ENCODE measurements at places on chromosomes 12 and 14.

- no peak for DNase-seq
These were observed 311.7 kb upstream of the E2F7 start for GRCh38 chr12:77377116-77377515.

DNA sequence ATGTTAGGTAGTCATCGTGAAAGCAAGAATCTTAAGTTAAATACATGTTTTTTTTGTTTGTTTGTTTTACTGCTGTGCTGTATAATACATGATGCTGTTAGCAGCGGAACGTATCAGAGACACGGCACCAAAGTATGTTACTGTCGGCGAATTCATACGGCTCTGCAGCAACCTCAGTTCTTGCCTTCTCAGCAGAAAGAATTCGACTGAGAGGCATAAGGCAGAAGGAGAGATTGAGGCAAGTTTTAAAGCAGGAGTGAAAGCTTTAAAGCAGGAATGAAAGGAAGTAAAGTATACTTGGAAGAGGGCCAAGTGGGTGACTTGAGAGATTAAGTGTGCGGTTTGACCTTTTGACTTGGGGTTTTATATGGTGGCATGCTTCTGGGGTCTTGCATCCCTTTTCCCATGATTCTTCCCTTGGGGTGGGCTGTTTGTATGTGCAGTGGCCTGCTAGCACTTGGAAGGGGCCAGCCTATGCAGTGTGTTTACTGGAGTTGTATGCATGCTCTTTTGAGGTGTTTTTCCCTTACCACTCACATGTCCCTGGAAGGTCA, 23.7 kb downstream of the LEMD3 start:
- DNase-seq: no peak

DNA sequence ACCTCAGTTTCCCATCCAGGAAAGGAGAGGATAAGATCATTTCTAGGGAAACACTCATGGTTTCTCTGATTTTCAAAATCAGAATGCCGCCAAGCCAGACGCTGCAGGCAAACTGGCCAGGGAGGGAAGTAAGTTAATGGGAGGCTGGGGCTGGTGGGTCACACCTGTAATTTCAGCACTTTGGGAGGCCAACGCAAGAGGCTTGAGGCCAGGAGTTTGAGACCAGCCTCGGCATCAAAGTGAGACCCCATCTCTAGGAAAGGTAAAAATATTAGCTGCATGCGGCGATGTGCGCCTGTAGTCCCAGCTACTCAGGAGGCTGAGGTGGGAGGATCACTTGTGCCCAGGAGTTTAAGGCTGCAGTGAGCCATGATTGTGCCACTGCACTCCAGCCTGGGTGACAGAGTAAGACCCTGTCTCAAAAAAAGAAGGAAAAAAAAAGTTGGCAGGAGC, 587 bp downstream of the SELPLG start:
- no peak for DNase-seq

DNA sequence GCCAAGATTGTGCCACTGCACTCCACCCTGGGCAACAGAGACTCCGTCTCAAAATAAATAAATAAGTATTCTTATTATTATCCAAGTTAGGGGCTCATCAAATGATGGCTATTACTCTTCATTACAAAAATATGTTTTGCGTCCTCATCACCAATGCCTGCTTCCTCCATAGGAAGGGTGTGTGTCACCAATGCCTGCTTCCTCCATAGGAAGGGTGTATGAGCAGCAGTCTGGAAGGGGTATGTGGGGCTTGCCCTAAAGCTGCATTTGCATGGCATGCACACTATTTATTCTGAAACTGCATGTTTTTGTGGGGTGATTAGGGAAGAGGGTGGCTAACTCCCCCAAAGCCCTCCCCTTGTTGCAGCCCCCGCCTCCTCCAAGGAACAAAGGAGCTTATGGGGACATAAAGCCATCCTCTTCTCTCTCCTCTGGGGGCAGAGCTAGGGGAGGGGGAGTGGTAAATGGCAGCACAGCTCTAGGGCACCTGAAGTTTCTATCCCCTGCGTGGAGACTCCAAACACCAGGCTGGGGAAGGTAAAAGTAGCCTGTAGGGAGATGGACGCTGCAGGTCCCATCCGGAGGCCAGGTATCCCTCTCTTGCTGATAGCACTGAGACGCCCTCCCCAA, 1.3 kb downstream of the CAMKK2 start:
- DNase-seq: no peak

DNA sequence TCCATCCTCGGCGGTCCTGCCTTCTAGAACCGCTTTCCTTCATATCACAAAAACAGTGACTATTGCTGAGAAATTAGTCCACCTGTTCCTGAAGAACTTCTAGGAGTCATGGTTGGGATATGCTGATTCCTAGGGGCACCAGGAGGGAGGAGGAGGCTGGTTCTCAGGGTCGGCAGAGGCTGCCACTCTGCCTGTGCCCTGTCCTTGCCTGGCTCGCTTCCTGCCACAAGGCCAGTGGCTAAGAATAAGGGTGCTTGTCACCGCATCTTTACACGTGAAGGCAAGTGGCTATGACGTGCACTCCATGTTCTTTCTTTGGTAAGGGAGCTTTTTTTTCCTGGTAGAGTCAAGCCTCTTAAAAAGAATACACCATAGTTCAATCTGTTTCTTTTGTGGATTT, 18.7 kb upstream of the DGLUCY start:
- DNase-seq: no peak

DNA sequence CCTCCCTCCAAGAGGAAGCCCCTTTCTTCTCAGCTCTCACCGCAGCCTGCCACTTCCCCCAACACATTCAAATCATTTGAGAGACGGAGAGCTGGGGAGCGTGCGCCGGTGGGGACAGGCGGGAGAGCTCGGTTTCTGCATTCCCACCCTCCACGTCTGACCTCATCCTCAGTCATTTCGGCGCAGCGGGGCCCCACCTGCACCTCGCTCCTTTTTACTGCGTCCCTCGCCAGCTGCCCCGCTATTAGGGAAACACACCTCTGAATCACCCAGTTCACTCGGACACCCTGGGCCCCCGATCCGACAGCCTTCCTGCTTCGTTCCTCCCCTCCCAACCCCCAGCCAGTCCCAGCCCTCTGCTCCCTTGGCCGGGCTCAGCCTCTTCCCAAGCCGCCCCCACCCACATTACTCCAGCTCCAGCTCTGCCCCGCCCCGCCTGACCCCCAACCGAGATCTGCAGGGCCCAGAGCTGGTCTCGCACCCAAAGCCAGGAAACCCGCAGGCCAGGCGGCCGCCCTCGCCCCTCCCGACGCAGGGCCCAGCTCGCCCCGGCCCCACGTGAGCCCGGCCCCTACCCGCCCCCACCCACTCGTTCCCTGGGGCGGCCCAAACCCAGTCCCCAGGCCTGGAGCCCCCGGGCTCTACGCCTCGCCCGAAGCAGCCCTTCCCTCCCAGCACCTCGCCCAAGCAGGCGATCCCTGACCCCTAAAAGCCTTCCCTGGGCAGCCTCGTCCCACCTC, 783 bp downstream of the CORO1C start:
- peak; percentile 14 for DNase-seq

DNA sequence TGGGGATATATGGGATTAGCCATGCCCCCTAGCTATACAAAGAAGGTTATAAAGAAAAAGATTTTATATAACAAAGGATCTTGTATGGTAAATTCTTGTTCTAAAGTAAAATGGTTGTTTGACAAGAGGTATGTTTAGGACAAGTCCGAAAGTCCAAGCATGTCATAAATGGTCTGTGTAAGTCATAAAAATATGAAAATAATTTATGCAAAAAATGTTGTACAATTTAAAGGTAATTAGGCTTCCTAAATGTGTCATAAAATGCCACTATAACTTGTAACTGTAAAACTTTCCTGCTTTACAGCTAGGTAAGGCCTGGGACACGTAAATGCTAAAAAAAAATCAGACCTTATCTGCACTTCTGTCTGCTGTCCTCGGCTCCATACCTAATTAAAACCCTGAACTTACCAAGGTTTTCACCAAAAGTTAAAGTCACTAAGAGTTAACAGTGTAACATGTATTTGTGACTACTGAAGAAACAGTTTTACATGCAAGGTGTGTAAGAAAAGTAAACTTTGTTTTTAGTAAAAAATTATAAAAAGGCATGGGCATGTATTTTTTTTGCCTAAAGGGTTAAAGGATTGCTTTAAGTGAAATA, 110.0 kb upstream of the RESF1 start:
- DNase-seq: no peak

GRCh38 chr14:89198544-89199329, 218.3 kb downstream of the FOXN3 start:
- no peak for DNase-seq

- DNase-seq: no peak
These were observed 162.5 kb downstream of the SLC38A4 start for GRCh38 chr12:46663318-46663717.

DNA sequence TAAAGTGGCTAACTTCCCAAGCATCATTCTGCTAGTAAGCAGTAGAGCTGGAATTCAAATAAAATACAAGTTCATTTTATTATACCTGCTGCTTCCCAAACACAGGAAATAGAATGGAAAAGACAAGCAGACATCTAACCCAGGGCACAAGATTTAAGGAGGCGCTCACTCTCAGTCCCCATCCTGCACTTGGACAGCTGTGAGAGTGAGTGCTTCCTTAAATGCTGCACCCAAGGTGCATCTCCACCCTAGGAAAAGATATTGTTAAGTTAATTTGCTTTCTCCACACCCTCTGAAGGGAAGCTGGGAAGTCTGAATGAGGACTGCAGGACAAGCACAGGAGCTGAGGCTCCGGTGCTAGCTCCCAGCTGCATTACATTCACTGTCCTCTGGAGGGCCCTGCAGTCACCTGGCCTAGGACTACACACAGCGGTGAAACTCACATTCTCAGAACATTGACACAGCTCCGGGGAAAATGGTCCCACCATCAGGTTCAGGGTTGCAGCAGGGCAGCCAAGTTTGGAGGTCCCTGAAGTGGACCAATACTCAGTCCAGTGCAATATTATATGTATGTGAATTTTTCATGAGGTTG, 14.2 kb downstream of the HEBP1 start:
- no peak for DNase-seq

DNA sequence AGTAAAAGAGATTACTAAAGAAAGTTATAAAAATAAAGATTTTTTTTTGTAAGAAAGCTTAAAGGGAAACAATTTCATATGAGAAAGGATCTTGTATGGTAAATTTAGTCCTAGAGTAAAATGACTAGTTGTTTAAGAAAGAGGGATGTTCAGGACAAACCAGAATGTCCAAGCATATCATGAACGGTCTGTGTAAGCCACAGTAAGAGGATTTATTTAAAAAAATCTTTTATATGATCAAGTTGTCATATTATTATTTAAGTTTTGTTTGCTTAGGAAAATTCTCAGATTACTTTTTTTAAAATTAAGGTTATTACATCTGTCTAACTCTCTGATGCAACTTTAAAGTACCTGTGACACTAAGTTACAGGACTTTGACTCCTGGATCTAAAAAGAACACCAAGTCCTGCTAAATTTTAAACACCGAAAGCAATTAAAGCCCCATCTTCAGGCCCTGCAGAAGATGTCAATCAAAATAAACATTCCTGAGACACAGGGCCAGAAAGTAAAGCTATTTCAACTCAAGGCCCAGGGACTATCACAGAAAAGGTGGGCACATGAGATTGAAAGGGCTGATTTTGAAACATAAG, 17.3 kb upstream of the CCDC196 start:
- no peak for DNase-seq

DNA sequence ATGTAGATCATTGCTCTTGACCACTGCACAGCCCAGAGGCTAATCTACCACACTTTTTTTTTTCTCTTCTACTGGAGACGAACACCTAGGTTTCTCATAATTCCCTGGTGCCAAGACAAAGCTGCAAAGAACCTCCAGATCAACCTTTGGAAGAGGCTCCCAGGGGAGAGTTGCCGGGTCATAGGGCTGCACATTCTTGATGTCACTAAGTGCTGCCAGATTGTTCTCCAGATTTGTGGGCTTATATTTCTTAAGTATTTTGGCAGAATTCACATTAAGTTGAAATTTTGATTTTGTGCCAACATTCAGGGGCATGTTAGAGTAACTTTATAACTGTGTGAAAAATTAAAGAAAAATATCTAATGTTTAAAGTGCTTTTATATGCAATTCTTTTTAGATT, 13.5 kb upstream of the PDZRN4 start:
- no peak for DNase-seq

DNA sequence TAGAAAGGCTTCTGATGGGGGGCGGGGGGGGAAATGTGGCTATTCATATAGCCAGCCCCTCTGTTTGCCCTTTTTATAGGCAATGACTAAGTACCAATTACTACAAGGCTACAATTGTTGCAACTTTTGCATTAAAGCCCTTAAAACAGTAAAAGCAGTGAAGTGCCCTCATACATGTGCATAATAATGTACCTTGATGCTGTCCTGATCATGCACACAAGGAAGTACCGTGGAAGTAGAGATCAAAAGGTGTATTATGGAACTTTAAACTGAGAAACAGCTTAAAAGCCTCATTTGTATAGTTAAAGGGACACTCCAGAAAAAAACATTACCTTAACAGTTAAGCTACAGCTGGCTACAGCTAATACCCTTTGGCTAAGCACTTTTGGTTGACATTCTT, 111.8 kb downstream of the PLEKHG7 start:
- DNase-seq: no peak

DNA sequence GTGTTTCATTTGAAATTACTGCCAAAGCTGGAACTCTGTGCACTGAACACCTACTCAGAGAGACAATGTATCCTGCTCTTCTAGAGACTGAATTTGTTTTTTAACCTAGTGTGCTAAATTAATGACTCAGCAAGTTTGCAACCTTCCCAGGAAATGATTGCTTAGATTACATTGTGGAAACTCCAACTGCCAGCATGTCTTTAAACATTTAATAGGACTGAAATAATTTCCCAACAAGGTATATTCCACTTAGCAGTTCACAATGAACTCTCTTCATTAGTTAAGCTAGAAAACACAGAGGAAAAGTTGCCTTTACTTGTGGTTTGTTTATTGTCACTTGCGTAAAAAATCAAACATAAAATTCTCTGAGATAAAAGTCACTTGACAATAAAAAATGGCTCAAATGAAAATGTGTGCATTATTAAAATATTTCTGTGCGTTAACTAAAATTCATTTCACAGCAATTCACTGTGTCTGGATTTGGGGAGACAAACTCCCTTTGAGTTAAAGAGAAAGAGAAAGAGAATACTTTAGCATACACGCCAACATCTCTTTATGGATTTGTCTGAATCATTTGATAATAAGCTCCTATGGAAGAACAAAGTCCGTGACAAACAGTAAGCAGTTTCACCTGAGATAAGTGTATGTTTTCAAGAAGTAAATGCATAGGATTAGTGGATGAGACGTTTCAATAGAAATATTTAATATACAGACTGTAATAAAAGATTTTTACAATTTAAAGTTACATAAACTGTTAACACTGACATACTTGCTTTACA, 284.0 kb downstream of the PRKD1 start:
- DNase-seq: no peak

DNA sequence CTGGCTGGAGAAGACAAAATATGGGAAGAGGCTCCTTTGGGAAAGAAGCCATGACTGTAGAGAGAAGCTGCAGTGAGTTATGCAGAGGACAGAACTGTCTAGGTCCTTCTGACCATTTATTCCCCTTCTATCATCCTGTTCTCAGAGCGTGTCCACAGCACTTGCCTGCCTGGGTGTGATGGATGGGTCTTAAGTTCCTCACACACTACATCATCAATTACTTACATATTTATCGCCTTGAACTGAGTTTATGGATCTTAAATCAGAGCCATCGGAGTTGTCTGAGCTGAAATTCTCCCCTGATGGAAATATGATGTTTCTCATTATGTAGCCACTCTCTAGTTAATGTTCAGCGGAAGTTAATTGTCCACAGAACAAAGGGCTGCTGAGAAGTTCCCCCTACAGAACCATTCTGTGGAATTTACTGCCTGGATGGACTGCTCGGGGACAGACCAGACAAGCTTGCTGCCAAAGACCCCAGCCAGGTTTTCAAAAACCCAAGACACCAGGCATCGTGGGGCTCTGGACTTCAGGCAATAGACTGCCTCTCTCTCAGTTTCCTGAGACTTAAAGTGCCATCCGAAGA, 232.5 kb upstream of the NOS1 start:
- no peak for DNase-seq
